CD4-positive, alpha-beta T cell treated with Interleukin-4 for 4 hours (primary cell): ENCODE measurements at places on chromosomes 4 and X.

DNA sequence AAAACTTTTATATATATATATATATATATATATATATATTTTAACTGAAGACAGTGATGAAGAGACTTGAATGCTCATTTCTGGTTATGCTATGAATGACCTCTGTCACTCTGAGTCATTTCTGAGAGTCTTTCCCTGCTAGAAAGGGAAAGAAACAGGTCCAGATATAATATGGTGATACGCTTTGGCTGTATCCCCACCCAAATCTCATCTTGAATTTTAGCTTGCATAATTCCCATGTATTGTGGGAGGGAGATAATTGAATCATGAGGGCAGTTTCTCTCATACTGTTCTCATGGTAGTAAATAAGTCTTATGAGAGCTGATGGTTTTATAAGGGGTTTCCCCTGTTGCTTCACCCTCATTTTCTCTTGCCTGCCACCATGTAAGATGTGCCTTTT, 254.1 kb upstream of the IGFBP7 start:
- no peak for DNase-seq

- DNase-seq, result no peak
Observed at GRCh38 chr4:141668200-141668910, 32.0 kb downstream of the IL15 start.

GRCh38 chr4:111652236-111652635, 493.0 kb upstream of the FAM241A start:
- DNase-seq, result no peak

GRCh38 chrX:47209508-47210238, 8.8 kb upstream of the CDK16 start:
- DNase-seq, result no peak

DNA sequence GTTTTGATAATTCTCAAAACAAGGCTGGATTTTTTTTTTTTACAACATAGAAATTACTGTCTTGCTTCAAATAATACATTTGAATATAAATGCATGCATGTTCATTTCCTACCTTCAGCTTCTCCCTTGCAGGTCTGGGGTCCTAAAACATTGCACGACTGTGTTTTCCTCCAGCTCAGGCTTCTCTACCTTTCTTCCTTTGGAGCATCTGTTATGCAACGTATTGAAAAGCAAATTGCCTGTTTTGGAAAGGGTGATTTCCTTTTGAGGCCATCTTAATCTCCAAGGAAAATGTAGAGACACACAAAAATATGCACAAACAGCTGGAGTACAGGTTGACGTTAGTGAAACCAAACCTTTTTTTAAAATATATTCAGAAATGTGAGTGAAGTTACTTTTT, 115.6 kb upstream of the TLL1 start:
- no peak for DNase-seq

- DNase-seq, result peak; percentile 30
Observed at GRCh38 chr4:183443655-183444213, 702 bp upstream of the CDKN2AIP start.

DNA sequence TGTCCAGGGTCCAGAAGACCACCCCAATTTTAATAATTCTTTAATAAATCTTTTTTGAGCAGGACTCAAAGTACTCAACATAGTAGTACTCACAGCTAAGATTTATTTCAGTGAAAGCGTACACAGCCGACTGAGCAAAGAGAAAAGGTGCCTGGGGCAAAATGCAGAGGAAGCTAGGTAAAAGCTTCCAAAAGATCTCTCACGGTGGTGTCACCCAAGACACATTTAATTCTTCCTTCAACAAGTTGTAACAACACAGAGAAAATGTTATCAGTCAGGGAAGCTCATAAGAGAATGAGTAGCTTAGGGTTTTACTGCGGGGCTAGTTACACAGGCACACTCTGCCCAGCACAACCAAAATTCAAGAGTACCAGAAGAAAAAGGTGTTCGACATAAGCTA, 201.1 kb downstream of the OPHN1 start:
- DNase-seq, result no peak

GRCh38 chr4:55336138-55337034, 9.7 kb upstream of the SRD5A3 start:
- DNase-seq, result no peak

DNA sequence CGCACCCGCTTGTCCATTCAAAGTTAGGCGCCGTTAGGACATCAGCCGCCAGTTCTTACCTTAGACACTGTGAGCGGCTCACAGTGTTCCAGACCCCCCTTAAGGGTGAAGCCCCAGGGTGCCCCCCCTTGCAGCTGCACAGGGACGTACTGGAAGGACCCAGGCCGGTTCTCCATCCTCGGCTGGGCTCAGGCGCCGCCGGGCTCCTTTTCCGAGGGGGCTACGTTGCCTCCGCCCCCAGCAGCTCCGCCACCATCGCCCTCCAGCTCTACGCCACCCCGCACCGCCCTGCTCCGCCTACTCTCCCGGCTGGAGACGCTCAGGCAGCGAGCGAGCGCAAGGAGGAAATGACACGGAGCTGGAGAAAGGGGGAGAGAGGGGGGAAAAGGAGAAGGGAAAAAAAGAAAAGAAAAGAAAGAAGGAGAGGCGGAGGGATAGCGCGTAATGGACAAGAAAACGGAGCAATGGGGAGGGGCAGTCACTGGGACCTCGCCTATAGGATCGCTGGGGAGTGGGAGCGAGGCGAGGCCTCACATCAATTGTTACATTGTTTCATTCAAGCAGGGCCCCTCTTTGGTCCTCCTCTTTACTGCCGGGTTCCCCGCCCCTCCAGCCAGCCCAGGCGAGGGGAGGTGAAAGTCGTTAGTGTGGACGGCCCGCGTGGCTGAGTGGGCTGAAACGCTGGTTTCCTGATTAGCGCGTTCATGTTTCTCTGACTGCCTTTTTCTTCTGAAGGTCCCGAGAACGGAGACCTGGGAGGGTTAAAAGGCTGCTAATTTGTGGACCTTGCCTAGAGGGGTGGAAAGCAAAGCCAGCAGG, at the start of gene SHROOM4:
TSS of gene SHROOM4 (minus strand) at position 352 of the 819 bp plus-strand sequence. CDS start at position 176, 176 bp downstream.
- no peak for DNase-seq

DNA sequence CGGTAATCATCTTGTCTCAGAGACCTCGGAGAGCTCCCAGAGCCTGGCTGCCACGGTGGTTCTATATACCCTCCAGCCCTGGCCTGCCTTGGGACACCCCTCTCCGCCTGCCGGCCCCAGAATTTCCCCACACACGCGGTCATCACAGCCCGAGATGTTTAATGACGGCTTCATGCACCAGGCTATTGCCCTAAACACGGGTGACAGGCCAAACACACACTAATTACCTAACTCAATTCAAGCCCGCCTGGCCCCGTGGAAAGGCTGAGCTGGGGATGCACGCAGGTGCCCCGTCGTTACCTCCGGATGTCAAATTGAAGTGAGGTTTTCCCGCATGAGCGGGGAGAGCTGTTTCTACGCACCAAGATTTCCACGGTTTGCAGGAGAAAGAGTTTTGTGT, 72.9 kb upstream of the PPP2R3B start:
- no peak for DNase-seq

GRCh38 chr4:41734371-41734770, 14.2 kb downstream of the PHOX2B start:
- DNase-seq, result no peak

GRCh38 chrX:20270562-20270890, 3.8 kb upstream of the RPS6KA3 start:
- no peak for DNase-seq

GRCh38 chrX:152170621-152171020, 32.2 kb upstream of the MAGEA10 start:
- DNase-seq, result no peak

GRCh38 chrX:85159644-85160043, 83.9 kb downstream of the SATL1 start:
- no peak for DNase-seq

- DNase-seq, result no peak
Observed at GRCh38 chrX:141662781-141663180, 35.8 kb downstream of the SPANXD start.

DNA sequence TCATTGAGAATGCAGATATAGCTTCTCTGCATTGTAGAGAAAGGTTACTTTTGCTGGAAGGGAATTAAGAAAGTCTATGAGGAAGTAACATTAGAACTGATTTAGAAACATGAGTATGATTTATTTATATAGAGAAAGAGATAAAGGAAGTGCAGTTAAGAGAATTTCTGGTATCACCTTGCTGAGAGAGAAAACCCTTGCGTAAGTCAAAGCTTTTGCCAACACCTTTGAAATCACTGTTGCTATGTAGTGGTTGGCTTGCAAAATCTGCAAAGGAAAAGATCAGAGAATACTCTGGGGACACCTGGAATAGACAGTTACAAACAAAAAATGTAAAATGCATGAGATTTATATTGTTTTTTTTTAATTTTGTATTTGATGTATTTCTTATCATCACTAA, 137.3 kb upstream of the RXFP1 start:
- no peak for DNase-seq

DNA sequence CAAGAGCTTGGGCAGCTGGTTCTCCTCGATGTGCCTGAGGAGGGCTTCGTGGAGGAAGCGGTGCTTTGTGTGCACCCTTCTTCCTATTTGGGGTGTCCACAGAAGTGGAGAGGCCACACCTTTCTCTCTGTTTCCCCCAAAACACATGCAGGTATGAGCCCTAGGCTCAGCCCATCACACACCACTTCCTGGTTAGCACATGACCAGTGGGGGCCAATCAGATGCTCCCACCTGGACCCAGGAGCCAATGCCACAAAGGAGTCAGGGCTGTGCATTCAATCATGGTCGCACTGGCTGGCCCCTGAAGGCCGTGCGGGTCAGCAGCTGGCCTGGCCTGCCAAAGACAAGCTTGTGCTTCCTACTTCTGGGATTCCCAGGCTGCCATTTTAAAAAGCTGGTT, 51.4 kb downstream of the PPP2R2C start:
- DNase-seq, result no peak

DNA sequence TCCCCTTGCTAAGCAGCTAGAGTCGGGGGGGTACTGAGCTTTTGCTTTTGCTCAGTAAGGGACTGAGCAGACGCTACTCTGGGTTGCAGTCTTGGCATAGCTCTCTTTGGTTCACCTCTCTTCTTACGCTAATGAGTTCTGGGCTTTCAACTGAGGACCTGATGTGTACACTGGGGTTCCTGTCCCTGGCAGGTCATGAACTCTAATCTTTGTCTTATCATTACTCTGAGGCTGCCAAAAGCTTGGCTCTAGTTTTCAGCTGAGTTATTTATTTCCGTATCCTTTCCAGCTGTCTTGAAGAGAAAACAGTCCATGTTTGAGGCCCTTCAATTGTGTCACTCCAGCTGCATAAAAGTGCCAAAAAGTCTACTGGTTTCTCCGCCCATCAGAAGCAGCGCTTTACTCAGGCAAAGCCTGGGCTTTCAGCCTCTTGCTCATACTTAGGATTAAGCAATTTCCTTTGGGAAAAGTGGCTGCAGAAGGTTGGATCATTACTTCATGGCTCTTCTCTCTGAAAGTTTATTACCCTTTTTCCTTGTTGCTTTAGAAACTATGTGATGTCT, 121.0 kb upstream of the STOX2 start:
- no peak for DNase-seq

DNA sequence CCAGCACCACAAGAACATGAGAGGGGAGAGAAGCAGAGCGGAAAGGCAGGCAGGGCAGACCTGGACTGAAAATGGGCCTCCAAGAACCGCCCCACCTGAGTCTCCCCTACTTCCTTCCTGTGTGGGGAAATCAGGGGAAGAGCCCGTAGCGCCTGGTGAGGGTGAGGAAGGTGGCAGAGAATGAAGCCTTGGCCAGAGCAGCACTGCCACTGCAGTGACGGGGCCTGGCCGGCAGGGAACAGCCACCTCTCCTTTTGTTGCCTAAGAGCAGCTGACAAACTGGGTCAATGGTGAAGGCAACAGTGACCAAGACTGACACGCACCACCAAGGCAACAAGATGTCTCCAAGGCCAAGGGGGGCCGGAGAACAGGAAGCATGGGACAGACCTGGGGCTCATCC, 58.4 kb upstream of the CBR4 start:
- no peak for DNase-seq

DNA sequence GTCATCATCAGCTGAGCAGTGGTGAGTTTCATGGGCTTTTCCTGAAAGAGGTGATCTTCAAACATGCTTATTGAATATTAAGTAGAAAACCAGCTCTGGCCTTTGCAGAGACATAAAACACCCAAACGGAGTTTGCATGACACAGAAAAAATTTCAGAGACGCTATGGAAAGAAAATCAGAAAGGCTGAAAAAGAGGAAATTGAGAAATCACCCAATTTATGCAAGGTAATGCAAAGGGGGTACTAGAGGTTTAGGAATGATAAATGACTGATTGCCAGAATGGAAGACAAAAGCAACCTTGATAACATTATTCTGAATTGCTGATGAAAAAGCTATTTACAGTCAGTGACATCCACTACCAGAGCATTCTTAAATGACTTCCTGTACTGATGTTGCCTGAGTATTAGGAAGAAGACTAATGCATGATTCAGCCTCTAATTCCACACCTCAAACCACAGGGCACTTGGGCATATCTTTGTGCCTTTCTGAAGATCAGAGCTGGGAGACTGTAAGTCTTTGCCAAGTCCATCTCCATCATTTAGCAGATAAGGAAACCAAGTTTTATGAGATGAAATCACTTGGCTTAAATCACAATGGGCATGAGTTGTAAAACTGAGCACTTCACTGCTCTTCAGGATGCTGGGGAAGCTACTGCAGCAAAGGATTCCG, 565.7 kb downstream of the PPARGC1A start:
- no peak for DNase-seq

DNA sequence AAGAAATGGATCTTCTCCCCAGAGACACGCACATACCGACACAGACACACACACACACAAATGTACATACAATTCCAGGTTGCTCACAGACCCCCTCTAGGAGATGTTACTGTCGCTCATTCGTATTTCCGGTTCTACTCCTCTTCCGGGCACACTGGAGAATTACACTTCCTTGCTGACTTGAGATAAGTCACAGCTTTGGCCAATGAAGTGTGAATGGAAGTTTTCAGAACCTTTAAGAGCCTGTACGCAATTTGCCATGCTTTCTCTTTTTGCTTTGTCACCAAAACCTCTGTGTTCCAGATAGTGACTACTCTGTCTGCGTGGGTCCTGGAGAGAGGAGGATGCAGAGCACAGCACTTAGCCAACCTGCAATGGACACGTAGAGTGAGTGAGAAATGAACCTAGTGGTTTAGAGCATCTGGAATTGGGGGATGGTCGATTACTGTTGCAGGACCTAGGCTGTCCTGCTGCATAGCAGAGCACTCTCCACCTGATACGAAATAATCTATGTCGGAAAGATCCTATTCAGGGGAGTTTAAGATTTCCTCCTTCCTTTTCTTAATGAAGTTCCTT, 239.5 kb upstream of the TET2 start:
- DNase-seq, result no peak

GRCh38 chrX:18871970-18872369, 111.9 kb downstream of the PHKA2 start:
- DNase-seq, result no peak

GRCh38 chrX:133640161-133641015, 225.1 kb upstream of the GPC4 start:
- DNase-seq, result no peak

GRCh38 chr4:147526272-147526654, 45.4 kb downstream of the EDNRA start:
- no peak for DNase-seq

- no peak for DNase-seq
Observed at GRCh38 chr4:172946503-172946902, 222.1 kb upstream of the GALNT7 start.
